ENCODE measurements at places on chromosomes 5 and 9. TPM values are rescaled to one million over a fixed set of nuclear protein-coding genes. Genes with fewer than 3 reads are reported as not detected.

The LEAP2 gene
- 1.0 TPM for total RNA-seq

GRCh38 chr5:132489871-132490483 is 596 bp downstream of the IRF1 start:
- DNase-seq = peak; percentile 83

- no peak for DNase-seq
These were observed 30.3 kb downstream of the NDUFS4 start for GRCh38 chr5:53590759-53591158.

DNA sequence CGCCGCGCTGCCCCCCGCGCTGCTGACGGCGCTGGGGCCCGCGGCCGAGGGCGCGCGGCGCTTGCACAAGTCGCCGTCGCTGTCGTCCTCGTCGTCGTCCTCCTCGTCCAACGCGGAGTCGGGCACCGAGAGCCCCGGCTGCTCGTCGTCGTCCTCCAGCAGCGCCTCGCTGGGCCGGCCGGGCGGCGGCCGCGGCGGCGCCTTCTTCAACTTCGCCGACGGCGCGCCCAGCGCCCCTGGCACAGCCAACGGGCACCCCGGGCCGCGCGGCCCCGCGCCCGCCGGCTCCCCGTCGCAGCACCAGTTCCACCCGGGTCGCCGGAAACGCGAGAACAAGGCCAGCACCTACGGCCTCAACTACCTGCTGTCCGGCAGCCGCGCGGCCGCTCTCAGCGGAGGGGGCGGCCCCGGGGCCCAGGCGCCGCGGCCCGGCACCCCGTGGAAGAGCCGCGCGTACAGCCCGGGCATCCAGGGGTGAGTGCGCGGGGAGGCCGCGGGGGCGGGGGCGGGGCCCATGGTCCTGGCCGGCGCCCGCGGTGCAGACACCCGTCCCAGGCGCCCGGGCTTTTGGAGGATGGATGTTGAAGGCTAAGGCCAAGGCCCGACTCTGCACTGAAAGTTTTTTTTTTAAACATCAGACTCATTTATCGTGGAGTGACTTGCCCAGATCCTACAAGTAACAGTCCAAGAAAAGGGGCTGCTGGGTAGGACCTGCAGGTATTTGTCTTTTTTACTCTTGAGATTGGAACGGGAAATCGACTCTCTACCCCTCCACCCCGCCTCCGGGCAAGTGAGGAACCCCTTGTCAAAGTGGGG is 1.2 kb downstream of the TENT4A start:
- peak; percentile 61 for DNase-seq

DNA sequence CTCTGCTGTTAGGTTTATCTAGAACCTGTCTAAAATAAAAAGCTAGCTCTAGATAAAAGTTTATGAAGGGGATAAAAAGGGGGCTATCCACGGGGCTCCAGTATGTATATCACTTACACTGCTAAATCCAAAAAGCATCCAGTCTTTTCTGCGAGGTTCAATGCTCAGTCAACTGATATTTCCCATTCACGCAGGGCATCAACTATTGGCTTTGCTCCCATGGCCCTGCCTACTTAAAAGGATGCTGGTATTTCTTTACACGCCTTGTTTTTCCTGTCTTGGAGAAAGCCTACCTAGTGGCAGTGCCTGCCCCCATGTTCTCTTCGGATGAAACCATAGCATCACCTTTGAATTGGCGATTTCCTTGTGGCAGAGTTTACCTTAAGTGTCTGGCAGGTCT is 8.1 kb downstream of the SPRY4 start:
- no peak for DNase-seq

GRCh38 chr5:2797160-2797559 is 45.7 kb upstream of the IRX2 start:
- no peak for DNase-seq

- no peak for DNase-seq
These were observed 54.6 kb downstream of the SUSD1 start for GRCh38 chr9:112120439-112120925.

GRCh38 chr9:88736136-88736637 is 201.2 kb downstream of the NXNL2 start:
- DNase-seq = no peak

The TEX48 gene
- not detected for total RNA-seq

The GLDC gene
- total RNA-seq = not detected

GRCh38 chr5:133035224-133035623 is 8.9 kb upstream of the ZCCHC10 start:
- no peak for DNase-seq

GRCh38 chr5:97726106-97726505 is 543.1 kb upstream of the RIOK2 start:
- no peak for DNase-seq

DNA sequence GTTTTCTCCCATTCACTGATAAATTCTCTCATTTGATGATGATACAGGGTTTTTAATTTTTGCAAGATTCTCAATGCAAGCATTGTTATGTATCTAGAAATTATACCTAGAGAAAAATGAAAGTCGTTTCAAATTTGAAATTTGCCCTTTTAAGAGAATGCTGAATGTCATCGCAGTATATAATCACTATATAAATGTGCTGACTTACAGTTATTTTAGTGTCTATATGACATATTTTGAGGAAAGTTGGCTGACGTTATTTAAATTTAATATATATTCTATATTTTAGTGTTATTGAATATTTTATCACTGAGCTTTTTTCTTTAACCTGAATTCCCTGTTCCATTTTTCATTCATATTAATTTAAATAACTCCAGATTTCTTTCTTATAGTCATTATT is 29.8 kb downstream of the LYRM7 start:
- no peak for DNase-seq

The PCDHGA7 gene
- 7.7 TPM for total RNA-seq

DNA sequence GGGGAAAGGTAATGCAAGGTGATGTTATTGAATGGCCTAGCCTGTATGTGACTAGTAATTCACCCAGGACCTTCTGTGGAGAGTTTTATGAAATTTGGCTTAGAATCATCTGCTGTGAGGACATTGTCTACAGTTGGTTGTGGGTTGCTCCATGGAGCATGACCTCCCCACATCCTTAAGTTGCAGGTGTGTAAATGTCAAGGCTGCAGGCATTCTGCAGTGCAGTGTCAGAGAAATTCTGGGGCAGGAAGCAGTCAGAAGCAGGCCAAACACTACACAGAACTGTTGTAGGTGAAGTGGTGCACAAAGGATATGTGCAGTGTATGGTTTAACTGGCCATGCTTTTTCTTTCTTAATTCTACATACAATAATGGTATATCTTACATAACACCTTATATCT is 588.3 kb downstream of the EBF1 start:
- no peak for DNase-seq

DNA sequence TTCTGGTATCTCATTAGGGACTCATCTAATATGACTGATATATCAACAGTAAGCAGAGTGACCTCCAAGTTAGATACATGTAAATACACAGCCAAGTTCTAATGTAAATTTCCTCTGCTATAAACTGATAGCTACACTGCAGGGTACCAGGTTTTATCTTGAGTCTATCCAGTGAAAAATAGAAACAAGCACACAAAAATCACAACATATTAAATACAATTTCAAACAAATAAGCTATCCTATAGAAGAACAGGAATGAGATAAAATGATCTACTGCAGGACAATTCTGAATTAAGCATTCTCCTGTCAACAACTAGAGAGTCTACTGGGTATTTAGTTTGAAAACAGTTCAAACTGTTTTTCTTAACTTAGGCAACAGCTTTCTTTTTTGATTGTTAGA is 42.7 kb downstream of the NR3C1 start:
- DNase-seq = no peak

- no peak for DNase-seq
These were observed 9.7 kb upstream of the COL5A1 start for GRCh38 chr9:134631881-134632280.

DNA sequence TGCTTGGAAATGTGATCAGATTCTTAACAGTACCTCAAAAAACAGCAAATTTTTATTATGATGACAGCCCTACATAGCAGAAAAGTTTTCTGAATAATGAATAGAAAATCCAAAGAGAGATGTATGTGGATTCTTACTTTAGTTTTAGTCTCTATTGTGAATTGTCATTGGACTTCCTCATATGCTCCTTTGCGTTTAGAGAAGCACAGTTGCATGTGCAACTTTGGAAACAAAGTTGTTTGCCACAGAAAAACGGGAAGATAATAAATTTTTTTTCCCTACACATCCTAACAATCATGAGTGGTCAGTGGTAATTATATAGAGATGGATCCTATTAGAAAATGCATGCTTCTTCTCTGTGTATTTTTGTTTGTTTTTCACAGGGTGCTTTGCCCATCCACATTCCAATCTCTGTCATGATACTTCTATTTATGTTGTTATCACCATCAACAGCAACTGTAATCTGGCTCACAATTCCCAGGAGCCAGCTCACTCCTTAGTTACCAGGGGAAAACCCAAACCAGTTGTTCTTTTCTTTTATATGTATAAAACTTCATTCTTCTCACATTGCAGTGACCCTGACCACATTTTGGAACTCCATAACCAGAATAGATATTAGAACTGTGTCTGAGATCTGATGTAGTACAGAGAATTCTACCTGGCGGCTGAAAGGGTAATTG is 118.7 kb downstream of the NDUFS4 start:
- no peak for DNase-seq

DNA sequence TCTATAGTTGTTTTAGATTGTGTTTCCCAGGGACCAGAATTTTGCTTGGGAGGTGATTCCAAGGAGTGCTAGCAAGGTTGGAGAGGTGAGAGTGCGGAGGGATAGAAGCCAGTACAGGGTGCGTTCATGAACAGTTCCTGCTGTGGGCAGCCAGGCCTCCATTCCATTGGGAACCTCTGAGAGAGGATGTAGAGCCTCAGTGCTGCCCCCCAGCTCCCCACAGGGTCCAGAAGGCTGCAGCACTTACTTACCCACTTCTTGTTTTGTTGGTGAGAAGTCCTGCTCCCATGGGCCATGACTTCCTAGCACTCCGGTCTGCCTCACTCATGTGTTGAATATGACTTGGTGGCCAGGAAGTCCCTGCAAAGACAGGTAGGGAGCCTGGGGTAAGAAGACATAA is 128.2 kb upstream of the GAS1 start:
- DNase-seq = no peak

DNA sequence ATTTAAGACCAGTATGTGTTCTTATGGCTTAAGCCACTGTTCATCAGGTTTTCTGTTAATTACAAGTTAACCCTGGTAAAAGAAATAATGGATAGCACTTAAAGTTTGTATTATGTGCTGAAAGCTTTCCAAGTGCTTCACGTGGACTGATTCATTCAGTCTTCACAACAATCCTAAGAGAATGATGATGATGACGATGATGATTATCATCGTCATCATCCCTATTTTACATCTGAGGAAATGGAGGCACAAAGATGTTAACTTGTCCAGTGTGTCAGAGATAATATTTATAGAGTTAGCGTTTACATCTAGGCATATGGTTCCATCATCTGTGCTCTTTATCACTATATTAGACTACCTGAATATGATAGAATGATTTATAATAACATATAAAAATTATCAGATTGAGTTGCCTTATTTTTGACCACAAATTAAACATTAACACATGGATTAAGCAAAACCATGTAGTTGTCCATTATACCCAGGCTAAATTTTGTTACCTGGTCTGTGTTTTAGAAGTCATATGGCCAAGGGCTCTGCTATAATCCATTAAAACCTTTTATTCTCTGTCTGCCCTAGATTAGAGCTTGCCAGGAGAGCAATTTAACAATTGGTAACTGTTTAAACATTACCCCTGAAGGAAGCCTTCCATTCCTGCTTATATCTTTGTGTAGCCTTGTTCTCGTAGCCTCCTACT is 102.3 kb upstream of the MAP3K1 start:
- no peak for DNase-seq

DNA sequence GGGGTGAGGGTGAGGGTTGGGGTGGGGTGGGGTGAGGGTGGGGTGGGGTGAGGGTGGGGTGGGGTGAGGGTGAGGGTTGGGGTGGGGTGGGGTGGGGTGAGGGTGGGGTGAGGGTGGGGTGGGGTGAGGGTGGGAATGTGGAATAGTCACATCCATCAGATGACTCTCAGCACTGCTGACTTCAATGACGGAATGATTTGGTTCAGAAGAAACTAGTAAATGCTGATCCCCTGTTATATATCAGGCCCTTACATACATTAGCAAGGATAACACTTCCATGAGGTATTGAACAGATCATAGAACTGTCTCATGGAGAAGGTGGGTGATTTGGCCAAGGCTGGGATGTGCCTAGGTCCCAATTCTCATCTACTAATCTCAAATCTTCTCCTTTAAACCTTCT is 24.5 kb upstream of the C5orf47 start:
- DNase-seq = no peak

DNA sequence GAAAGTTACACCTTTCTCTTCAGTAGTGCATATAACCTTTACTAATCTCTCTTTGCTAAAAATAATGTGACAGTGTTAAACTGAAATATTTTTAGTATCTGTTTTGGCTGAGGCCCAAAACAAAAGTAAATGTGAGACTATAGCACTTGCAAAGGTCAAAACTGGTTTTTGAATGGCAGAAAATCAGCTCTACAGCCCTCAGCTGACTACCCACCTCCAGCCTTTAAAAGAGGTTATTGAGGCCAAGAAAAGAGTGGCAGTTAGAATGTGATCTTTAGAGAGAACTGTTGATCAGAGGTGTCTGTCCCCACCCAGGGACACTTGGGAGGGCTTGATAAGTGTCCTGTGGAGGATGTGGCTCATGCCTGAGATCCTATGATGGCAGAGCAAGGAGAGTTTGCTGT is 30.9 kb downstream of the PRKACG start:
- DNase-seq = no peak

DNA sequence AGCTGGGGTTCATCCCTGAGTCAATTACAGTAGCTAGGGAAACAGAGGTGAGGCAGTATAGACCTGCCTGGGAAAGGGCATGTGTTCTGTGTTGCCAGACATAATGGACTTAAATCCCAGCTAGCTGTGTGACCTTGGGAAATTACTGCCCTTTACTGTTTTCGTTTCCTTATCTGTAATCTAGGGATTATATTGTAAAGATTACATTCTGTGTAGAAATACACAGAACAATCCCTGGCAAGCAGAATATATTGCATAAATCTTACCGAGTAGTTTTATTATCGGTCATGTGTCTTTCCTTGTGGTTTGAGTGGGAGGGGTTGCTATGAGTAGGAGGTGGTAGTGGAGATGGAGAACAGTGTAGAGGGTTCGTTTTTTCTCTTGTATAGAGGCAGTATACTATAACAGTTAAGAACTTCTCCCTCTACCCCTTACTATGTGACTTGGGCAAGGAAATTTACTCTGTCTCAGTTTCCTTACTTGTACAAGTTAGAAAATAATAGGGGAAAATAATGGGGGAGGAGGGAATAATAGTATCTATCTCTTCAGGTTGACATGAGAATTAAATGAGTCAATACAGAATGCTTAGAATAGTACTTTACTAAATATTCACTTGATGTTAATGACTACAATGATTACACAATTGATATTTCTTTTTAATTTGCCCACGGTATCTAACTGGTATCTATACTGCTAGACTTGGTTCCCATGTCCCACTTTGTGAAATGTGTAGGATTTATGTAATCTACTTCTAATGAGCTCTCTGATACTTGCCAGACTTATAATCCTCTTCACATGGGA is 7.1 kb upstream of the DMXL1 start:
- no peak for DNase-seq

GRCh38 chr9:126198854-126199253 is 127.8 kb upstream of the MVB12B start:
- no peak for DNase-seq

- no peak for DNase-seq
These were observed 89.1 kb upstream of the TBC1D2 start for GRCh38 chr9:98344581-98344980.

All from Right ventricle myocardium superior (tissue), 1 donor.